ENCODE measurements at places on chromosomes 3 and 15. TPM values are rescaled to one million over a fixed set of nuclear protein-coding genes. Genes with fewer than 3 reads are reported as not detected.

Gene MORC1
- not detected for total RNA-seq

Gene BFSP2
- 19.2 TPM for total RNA-seq

Gene CASR
- not detected for total RNA-seq

Gene CGGBP1
- total RNA-seq = 99.3 TPM

Gene CEMIP
- total RNA-seq = not detected

Gene ACSBG1
- total RNA-seq = 0.52 TPM

Gene COL6A5
- total RNA-seq = not detected

Gene EPHB1
- total RNA-seq = 1.3 TPM

Gene SLC28A1
- not detected for total RNA-seq

Gene ASB14
- total RNA-seq = not detected

Measured in OCI-LY7 (cell line).